Thyroid gland (tissue), 4 donors: ENCODE measurements at places on chromosomes 6 and 20. TPM values are rescaled to one million over a fixed set of nuclear protein-coding genes. Genes with fewer than 3 reads are reported as not detected.

The PPP1R14C gene
- total RNA-seq: 80.8 TPM

The COL11A2 gene
- 2.3 TPM for total RNA-seq

DNA sequence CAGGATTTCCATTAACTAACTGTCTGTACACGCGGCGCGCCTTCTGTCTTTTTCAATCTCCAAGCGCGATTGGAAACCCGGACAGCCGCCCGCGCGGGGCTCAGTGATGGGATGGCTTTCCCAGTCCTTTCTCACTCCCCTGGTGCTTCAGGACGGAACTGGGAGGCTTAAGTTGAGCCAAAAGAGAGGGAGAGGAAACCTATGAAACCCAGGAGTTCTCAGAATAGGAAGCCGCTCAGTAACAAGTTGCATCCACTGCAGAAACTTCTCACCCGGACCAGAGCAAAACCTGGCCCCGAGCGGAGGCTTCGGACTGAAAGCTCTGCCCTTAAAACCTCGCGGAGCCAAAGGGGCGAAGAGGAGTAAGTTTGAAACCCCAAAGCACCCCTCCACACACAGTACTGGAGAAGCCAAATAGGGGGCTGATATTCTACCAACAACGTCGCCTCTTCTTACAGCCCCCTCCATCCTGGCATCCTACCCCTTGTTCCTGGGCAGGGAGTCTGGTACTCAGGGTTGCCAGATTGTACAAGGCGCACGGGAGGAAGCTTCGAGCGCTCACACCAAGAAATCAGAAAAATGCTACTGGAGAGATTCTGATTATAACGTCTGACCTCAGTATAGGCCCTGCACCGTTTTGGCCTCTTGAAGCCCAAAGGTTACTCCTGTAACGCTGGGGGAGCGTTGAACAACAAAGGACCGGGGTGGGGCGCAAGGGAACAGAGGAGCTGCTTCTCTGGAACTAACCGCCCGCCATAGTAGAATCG is 906 bp upstream of the COL12A1 start:
- peak; percentile 5 for DNase-seq

DNA sequence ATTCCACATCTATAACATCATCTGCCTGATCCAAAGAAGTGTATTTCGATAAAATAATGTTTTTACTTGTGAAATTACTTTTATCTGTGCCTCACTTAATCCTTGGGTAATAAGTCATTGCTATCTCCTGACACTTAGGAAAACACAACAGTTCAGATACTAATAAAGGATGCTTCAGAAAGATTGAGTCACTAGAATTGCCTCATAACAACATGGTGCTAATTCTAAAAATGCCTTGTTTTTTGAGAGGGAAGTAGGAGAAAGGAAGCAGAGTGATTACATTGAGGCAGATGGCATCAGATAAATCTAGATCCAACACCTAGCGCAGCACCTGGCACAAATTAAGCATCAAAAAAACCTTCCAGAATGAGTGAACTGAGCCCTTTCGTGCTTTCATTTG is 69.0 kb downstream of the NCOA7 start:
- no peak for DNase-seq
